ENCODE measurements at places on chromosomes 3 and 15. TPM values are rescaled to one million over a fixed set of nuclear protein-coding genes. Genes with fewer than 3 reads are reported as not detected.
A peak's percentile ranks its signal among the peaks of the same experiment; 100 is the strongest.

DNA sequence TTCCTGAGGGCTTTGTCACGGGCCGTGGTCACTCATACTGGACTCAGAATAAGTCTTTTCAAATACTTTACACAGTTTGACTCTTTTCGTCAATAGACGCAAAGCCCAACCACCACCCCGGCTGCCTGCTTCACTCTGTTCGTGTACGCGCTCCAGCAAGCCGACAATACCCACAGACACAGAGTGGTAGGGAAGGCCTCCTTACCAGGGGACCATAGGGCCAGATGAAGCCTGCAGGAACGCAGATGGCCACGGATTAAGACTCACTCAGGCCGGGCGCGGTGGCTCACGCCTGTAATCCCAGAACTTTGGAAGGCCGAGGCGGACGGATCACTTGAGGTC is 29.7 kb downstream of the EFCAB12 start:
- no peak for DNase-seq

The TBC1D5 gene
- total RNA-seq, result 77.5 TPM

- DNase-seq, result no peak
Observed at GRCh38 chr3:185995352-185995751, 57.5 kb upstream of the TRA2B start.

DNA sequence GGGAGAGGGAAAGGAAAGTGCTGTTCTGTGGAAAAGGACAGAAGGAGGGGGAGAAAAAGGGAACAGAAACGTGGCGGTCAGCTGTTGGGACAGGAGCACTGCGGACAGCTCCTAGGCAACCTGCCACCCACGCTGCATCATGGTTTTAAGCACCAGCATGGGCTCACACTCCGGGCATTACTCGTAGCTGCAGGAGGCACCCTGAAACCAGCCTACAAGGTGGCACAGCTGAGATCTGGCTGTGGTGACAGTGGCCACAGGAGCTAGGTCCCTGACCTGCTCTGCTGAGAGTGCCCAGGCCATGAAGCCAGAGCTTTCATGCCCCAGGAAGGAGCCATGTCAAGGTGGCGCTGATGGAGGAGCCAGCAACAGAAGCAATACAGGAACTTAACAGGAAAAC is 161.4 kb upstream of the ST8SIA2 start:
- DNase-seq, result no peak

- no peak for DNase-seq
Observed at GRCh38 chr3:148240351-148240750, 457.4 kb upstream of the AGTR1 start.

DNA sequence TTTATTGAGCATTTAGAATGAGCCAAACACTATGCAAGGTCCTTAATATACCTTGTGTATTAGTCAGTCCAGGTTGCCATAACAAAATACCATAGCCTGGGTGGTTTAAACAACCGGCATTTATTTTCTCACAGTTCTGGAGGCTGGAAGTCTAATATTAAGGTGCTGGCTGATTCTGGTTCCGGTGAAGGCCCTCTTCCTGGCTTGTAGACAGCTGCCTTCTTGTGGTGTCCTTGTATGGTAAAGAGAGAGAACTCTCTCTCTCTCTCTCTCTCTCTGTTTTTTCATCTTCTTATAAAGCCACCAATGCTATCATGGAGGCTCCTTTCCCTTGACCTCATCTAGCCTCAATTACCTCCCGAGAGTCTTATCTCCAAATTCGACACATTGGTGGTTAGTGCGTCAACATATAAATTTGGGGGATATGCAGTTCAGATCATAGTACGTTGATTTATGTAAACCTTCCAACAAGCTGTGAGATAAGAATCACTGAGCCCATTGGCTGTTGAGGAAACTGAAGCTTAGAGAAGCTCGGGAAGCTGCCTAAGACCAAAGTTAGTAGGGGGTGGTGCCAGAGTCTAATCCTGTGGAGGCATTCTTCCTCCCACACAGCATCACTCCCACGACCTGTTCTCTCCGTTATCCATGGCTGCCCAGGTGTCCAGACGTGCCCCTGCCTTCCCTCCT is 298.0 kb upstream of the PROK2 start:
- DNase-seq, result no peak

GRCh38 chr3:120440762-120441161 is 10.0 kb downstream of the FSTL1 start:
- DNase-seq, result no peak

- DNase-seq, result no peak
Observed at GRCh38 chr3:187242435-187242834, 45.1 kb downstream of the RTP1 start.

The RBP2 gene
- not detected for total RNA-seq

DNA sequence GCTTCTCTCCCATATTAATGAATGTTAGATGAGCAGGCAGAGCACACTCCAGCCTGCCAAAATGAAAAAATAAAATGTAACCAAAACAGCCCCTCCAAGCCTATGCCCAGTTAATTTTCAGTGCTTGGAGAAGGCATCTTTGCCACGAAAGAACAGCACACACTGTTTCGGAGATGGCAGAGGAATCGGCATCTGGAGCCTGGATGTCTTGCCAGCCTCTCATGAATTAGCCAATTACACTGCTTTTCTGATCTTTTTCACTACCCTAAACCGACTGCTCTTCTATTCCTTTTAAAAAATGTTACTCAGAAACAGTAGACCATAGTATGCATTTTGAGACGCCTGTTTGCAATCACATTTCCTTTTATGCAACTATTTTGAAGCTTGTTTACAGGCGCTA is 249.6 kb downstream of the TLE3 start:
- no peak for DNase-seq

DNA sequence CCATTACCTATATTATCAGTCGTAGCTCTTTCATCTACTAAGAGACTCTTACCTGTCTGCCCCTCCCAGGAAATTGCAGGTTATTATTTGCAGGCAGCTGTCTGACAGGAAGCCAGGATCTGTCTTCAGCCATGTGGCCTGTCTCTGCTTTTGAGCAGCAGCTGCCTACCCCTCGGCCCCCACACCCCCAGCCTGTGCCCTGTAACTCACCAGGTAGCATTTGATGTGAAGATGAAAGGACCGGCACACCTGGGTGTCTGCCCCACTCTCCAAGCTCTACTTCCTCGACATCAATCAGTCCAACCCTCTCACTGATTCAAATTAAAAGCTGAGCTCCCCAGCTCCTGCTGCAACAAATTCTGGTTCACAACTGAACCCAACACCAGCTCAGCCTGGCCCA is 197.2 kb upstream of the CTNNB1 start:
- no peak for DNase-seq

- no peak for DNase-seq
Observed at GRCh38 chr15:87671289-87671688, 585.2 kb downstream of the NTRK3 start.

DNA sequence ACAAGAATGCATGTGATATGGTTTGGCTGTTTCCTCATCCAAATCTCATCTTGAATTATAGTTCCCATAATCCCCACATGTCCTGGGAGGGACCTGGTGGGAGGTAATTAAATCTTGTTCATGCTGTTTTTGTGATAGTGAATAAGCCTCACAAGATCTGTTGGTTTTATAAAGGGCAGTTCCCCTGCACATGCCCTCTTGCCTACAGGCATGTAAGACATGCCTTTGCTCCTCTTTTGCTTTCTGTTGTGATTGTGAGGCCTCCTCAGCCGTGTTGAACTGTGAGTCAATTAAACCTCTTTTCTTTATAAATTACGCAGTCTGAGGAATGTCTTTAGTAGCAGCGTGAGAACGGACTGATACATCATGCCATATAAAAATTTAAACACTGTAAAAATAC is 1537.0 kb downstream of the OTOL1 start:
- DNase-seq, result no peak

DNA sequence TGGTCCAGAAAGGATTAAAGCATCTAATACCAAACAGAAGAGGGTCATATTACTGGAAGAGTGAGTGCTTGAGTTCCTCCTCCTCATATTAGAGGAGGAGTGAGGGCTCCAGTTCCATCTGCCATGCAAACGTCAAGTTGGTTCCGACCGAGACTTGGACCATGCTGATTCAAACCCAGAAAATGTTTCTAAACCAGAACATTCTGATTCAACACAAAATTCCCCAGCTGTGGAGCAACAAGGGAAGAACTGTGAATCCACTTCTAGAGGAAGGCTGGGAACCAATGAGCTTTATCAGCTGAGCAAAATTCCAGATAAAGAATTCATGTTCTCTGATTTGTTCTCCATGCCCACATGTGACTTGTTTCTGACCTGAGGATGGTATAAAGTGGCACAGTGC is 135.6 kb upstream of the WNT5A start:
- no peak for DNase-seq

- no peak for DNase-seq
Observed at GRCh38 chr3:102225407-102226132, 209.2 kb upstream of the ZPLD1 start.

DNA sequence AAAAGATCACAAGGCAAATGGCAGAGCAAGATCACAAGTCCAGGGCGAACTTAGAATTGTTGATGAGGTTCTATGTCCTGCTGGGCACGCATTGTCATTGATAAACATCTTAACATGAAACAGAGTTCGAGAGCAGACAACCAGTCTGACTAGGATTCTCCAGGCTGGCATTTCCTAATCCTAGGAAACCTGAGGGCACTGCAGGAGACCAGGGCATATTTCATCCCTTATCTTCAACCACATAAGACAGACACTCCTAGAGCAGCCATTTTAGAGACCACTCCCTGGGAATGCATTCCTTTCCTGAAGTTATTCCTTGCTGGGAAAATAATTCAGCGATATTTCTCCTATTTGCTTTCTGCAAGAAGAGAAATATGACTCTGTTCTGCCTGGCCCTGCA is 1199.9 kb downstream of the SI start:
- no peak for DNase-seq

DNA sequence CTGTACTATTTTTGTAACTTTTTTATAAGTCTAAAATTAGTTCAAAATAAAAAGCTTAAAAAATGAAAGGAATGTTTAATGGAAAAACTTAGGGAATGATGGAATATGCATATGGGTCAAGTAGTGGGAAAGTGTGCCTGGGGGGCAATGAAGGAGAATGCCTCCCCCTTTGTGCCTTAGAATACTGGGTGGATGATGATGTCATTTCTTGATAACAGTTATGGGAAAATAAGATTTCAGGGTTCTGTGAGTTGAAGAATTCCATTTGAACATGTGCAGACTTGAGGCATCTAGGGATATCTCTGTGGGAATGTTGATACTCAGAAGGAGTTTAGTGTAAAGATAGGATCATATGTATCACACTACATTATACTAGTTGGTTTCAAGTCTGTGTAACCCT is 13.8 kb downstream of the WDR93 start:
- DNase-seq, result no peak

DNA sequence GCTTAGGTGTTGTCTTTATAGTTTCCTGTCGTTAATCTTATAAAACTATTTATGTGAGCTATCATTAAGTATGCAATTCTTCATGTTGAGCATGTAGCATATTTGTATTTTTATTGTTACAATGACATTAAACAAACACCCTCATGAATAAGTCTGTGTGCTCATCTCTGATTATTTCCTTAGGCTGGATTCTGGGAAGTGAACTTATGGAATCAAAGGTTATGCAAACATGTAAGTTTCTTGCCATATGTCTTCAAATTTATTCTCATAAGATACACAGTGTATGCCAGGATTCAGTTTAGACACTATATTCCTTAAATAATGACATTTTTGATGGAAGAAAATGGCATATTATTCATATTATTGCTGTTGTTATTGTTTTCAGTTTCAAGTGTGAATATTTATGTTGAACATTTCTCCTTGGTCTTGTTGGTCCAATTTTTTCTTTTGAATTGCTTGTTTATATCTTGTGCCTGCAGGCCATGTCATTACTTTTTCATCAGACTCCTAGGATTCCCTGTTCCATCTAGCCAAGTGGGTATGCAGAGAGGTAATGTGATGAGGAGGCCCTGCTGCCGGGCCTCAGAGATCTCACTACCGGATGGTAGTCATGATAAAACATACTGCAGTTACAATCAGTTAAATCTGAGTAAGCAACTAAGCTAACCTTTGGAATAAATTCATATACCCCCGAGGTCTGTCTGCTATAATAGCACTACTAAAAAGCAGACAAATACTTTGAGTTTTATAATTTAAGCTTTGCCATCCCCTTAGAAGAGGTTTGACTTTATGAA is 684.3 kb upstream of the SGO1 start:
- DNase-seq, result no peak

The C3orf22 gene
- total RNA-seq, result not detected

- DNase-seq, result no peak
Observed at GRCh38 chr3:100396967-100397366, 3.9 kb downstream of the TOMM70 start.

The EFL1 gene
- total RNA-seq, result 34.6 TPM

The PTPRG gene
- 52.6 TPM for total RNA-seq

GRCh38 chr3:7618606-7619005 is 757.7 kb downstream of the GRM7 start:
- no peak for DNase-seq

GRCh38 chr3:48847053-48847503 is 596 bp downstream of the PRKAR2A start:
- DNase-seq, result peak; percentile 46

All from frontal cortex (tissue), 4 donors.